NK-92 treated with Interleukin-12 subunit alpha and Interleukin-12 subunit beta, amount 100 ng/mL, for 24 hours (cell line): ENCODE measurements at places on chromosomes 5 and 9.

- DNase-seq: no peak
Measured at GRCh38 chr5:150987746-150988145, 32.6 kb upstream of the GPX3 start.

GRCh38 chr5:38931731-38932130 lies 85.9 kb downstream of the OSMR start:
- DNase-seq: no peak

DNA sequence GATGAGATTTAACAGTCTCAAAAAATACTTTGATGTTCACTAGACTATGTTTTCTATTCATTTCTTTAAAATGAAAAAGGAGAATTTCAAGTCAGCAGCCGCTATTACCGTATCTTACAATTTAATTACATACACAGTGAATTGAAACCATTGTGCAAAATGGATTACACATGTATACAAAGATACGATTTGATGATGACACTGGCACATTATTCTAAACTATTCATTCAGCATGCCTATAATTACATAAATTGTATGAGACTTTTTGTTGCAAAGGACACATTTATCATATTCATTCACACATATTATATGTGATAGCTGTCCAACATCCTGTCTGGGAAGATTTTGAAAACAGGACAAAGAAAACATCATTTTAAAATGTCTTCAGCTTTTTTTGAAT lies 118.3 kb upstream of the VCAN start:
- DNase-seq: no peak

- no peak for DNase-seq
Measured at GRCh38 chr5:135498637-135498995, 37.1 kb downstream of the NEUROG1 start.

- no peak for DNase-seq
Measured at GRCh38 chr9:29613773-29614172, 2040.5 kb upstream of the C9orf72 start.
